NCI-H446 (cell line): ENCODE measurements at places on chromosomes 4 and X.

- DNase-seq: no peak
Observed at GRCh38 chr4:2277956-2278355, 16.0 kb upstream of the MXD4 start.

- DNase-seq: no peak
Observed at GRCh38 chrX:10217198-10217597, 60.4 kb downstream of the CLCN4 start.

GRCh38 chrX:40434947-40435346 lies 145.8 kb upstream of the ATP6AP2 start:
- peak; percentile 83 for DNase-seq

- DNase-seq: no peak
Observed at GRCh38 chrX:10512258-10512657, 108.1 kb downstream of the MID1 start.

DNA sequence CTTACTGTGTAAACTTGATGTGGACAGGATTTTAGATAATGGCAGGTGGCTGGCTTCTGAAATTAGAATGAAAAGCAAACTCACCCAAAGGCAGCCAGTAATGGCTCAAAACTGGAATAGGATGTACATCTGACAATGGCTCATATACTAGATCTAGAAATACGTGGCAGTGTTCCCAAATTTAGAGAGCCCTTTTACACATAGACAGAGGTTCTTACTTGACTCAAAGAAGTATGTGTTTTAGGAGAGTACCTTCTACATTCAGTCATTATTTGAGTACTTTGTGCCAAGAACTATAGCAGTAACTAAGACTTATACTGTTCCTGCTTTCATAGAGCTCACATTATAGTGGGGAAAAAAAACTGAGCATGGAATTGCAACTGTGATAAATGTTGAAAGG lies 48.0 kb downstream of the UBE2K start:
- no peak for DNase-seq

DNA sequence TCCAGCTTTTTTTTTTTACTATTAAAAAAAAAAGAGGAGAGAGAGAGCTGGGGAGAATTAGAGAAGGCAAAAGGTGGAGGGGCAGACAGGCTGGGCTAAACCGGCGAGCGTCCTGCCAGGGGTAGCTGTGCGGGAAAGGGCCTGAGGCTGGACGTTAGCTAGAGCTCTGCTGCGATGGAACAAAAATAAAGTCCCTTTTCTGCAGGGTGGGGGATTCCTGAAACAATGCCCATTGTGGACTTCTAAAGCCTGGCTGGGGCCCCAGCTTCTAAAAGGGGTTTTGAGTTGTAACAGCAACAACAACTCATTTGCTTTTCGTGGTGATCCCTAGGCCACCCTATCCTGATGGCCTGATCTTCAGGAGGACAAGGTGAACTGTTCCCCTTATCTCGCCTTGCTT lies 311.7 kb downstream of the FBXW7 start:
- no peak for DNase-seq

- no peak for DNase-seq
Observed at GRCh38 chr4:1002131-1002630, 9.0 kb upstream of the SLC26A1 start.

- no peak for DNase-seq
Observed at GRCh38 chr4:83503974-83504373, 19.1 kb upstream of the ABRAXAS1 start.

- no peak for DNase-seq
Observed at GRCh38 chr4:17701882-17702281, 79.5 kb downstream of the FAM184B start.

DNA sequence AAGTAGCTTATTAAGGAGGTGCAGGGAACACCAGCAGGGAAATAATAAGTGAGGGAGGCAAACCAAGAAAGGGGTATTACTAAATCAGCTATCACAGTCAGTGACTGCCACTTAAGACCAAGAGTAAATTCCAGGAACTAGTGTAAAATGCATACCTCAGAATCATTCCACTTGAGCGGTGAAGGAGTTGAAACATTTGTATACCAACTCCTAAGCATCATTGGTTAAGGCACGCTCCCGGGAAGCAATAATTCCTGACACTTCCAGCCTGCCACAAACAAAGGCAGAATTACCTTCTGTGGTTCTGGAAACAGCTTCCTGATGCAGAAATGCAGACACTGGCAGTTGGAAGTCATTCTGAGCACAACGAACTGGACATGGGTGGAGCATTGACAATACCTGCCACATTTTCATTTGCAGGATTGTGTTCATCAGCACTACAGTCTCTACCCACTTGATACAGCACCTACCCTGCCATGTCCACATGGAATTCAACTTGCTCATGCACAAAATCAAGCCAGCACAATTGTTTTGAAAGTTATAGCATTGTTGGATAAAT lies 82.1 kb downstream of the PPP1R2C start:
- DNase-seq: no peak

- no peak for DNase-seq
Observed at GRCh38 chr4:156545003-156545785, 426.4 kb downstream of the PDGFC start.

DNA sequence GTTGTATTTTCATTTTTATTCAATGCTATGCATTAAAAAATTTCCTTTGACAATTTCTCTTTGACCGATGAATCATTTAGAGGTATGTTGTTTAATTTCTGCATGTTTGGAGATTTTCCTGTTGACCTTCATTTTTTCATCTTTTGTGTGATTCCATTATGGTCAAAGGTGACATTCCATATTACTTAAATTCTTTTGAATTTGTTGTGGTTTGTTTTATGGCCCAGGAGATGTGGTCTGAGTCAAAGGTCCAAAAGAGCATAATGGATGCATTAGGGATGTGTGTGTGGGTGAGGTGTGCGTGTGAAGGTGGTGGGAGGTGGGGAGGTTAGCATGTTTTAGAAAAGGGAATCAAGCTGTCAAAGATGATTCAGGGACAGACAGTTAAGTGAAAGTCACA lies 76.0 kb upstream of the GIMD1 start:
- no peak for DNase-seq

GRCh38 chrX:291411-291901 lies 10.3 kb downstream of the PLCXD1 start:
- DNase-seq: no peak

- DNase-seq: peak; percentile 12
Observed at GRCh38 chr4:99564921-99565320, 1.1 kb upstream of the TRMT10A start.

DNA sequence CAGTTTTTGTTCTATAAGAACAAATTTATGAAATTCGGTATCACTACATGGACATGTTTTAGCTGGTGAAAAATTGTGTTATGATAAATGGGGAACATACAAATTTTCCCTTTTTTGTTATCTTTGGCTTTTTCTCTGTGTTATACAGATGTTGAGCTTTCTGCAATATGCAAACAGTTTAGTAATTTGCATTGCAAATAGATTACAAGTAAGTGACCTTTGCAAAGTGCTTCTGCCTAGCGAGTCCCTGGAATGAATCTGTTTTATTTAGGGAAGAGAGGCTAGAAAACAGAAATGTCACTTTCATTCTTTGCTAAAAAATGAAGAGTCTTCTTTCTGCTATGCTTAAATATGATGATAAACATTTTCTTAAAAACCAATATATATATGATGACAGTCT lies 461.0 kb downstream of the RPA4 start:
- DNase-seq: no peak
